ENCODE measurements at places on chromosomes 2 and 18.
A peak's percentile ranks its signal among the peaks of the same experiment; 100 is the strongest.

GRCh38 chr2:233847248-233847898 is 7.0 kb downstream of the HJURP start:
- no peak for DNase-seq
- H3K4me1 ChIP-seq, result no peaks in the 10 kb centered on the region
- no peak overlapping the region for H3K27ac ChIP-seq
- H3K36me3 ChIP-seq, result no peaks in the 10 kb centered on the region
- H3K4me3 ChIP-seq, result no peak overlapping the region
- no peaks in the 10 kb centered on the region for H3K27me3 ChIP-seq

DNA sequence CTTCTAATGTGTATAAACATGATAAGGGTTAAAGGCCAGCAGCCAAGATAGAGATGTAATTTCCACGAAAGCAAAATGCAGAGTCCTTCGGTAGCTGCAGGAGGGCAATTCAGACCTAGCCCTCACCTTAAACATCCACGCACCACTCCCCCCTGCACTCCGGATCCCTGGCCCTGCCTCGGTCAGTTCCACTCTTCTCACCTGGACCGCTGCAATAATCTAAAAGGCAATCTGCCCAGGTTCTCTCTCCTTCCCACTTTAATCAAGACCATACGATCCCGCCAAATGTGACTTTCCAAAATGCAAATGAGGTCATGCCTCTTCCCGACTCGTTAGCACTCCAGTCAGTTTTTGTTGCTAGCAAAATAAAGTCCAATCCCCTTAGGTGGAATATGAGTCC is 485.2 kb downstream of the EIPR1 start:
- no peak overlapping the region for H3K27ac ChIP-seq
- no peaks in the 10 kb centered on the region for H3K36me3 ChIP-seq
- H3K4me1 ChIP-seq, result no peaks in the 10 kb centered on the region
- no peaks in the 10 kb centered on the region for H3K27me3 ChIP-seq
- no peak for DNase-seq
- no peak overlapping the region for H3K4me3 ChIP-seq

DNA sequence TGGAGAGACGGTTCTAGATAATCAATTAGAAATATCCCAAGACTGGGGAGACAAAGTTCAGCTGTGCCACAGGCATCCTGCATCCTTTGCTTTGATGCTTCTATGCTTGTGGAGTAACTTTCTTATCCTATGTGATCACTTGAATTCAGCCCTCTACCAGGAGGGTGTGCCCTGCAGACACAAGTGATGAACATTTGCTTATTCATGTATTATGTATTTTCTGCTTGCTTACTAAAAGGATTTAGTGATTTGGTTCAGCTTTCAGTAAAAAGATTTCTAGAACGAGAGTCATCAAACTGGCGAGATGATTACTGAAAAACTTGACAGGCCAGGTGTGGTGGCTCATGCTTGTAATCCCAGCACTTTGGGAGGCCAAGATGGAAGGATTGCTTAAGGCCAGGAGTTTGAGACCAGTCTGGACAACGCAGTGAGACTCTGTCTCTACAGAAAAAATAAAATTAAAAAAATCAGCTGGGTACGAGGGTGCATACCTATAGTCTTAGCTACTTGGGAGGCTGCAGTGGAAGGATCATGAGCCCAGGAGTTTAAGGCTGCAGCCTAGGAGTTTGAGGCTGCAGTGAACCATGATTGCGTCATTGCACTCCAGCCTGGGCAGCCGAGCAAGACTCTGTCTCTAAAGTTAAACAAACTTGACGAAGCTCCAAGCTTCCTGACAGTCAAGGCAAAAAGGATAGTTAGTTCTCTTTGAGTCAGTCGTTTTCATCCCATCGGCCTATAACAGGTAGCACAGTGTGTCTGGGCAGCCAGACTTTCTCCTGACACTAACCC is 13.3 kb downstream of the HK2 start:
- H3K27me3 ChIP-seq, result no peaks in the 10 kb centered on the region
- no peaks in the 10 kb centered on the region for H3K36me3 ChIP-seq
- H3K4me3 ChIP-seq, result no peak overlapping the region
- DNase-seq, result no peak
- peak overlapping the region; percentile 37 for H3K27ac ChIP-seq

DNA sequence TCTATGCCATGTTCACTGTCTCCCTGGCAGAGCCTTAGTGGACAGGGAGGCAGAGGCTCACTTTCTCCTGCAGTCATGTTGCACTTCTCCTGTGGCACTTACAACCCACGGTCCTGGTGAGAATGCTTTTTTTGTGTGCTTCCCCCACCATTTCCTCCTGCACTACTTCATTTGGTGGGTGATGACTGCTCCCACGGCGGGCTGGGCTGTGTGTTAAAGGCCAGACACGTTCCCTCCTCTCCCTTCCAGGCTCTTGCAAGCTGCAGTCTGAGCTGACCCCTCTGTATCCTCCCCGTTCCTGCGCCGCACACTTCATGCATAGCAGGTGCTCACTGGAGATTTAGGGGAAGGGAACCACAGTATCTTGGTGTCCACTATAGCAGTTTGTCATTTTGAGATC is 170.5 kb downstream of the CELF4 start:
- H3K36me3 ChIP-seq, result no peaks in the 10 kb centered on the region
- no peaks in the 10 kb centered on the region for H3K4me1 ChIP-seq
- no peak overlapping the region for H3K4me3 ChIP-seq
- DNase-seq, result no peak
- no peaks in the 10 kb centered on the region for H3K27me3 ChIP-seq

GRCh38 chr2:221372159-221372884 is 199.8 kb downstream of the EPHA4 start:
- DNase-seq, result no peak
- no peaks in the 10 kb centered on the region for H3K4me1 ChIP-seq
- H3K4me3 ChIP-seq, result no peak overlapping the region
- H3K27ac ChIP-seq, result no peak overlapping the region
- H3K36me3 ChIP-seq, result no peaks in the 10 kb centered on the region

- no peaks in the 10 kb centered on the region for H3K27me3 ChIP-seq
- H3K4me1 ChIP-seq, result no peaks in the 10 kb centered on the region
- H3K27ac ChIP-seq, result no peak overlapping the region
- H3K36me3 ChIP-seq, result no peaks in the 10 kb centered on the region
Observed at GRCh38 chr2:225008179-225008856, 34.0 kb downstream of the DOCK10 start.

DNA sequence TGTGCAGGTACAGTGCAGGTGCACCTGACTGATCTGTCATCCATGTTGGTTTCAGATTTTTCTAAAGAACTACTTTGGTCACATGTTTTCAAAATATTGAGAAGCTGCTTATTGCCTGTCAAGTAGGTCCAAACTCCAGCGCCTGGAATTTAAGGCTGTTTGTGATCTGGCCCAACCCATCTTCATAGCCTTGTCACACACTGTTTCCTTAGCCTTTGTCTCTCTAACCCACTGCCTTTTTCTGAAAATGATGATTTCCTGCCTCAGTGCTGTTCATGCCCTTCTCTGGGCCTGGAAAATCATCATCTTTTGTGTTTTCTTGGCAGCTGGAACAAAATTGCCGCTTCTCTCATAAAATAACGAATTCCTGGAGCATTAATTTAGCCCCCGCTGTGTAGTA is 7.2 kb downstream of the LIMS1 start:
- H3K4me3 ChIP-seq, result no peak overlapping the region
- H3K27me3 ChIP-seq, result no peaks in the 10 kb centered on the region
- no peaks in the 10 kb centered on the region for H3K4me1 ChIP-seq

- H3K36me3 ChIP-seq, result no peaks in the 10 kb centered on the region
- no peak for DNase-seq
- H3K4me1 ChIP-seq, result no peaks in the 10 kb centered on the region
- H3K4me3 ChIP-seq, result no peak overlapping the region
- H3K27ac ChIP-seq, result no peak overlapping the region
Observed at GRCh38 chr2:181380581-181380980, 76.6 kb upstream of the ITGA4 start.
